Spleen (tissue), 13 donors: ENCODE measurements at places on chromosomes 7 and 10. TPM values are rescaled to one million over a fixed set of nuclear protein-coding genes. Genes with fewer than 3 reads are reported as not detected.
A peak's percentile ranks its signal among the peaks of the same experiment; 100 is the strongest.

- no peak overlapping the region for H3K27ac ChIP-seq
- H3K36me3 ChIP-seq, result no peaks in the 10 kb centered on the region
- no peaks in the 10 kb centered on the region for H3K4me1 ChIP-seq
- H3K4me3 ChIP-seq, result no peak overlapping the region
- H3K27me3 ChIP-seq, result no peaks in the 10 kb centered on the region
Observed at GRCh38 chr7:84823530-84823929, 363.3 kb downstream of the SEMA3D start.

GRCh38 chr10:63977329-63977923 lies 456.2 kb downstream of the REEP3 start:
- H3K27ac ChIP-seq, result no peak overlapping the region
- no peaks in the 10 kb centered on the region for H3K4me1 ChIP-seq
- no peaks in the 10 kb centered on the region for H3K36me3 ChIP-seq
- DNase-seq, result no peak

GRCh38 chr10:2230478-2230877 lies 493.2 kb upstream of the ADARB2 start:
- no peaks in the 10 kb centered on the region for H3K4me1 ChIP-seq
- no peak overlapping the region for H3K4me3 ChIP-seq
- DNase-seq, result no peak
- H3K27me3 ChIP-seq, result no peaks in the 10 kb centered on the region

DNA sequence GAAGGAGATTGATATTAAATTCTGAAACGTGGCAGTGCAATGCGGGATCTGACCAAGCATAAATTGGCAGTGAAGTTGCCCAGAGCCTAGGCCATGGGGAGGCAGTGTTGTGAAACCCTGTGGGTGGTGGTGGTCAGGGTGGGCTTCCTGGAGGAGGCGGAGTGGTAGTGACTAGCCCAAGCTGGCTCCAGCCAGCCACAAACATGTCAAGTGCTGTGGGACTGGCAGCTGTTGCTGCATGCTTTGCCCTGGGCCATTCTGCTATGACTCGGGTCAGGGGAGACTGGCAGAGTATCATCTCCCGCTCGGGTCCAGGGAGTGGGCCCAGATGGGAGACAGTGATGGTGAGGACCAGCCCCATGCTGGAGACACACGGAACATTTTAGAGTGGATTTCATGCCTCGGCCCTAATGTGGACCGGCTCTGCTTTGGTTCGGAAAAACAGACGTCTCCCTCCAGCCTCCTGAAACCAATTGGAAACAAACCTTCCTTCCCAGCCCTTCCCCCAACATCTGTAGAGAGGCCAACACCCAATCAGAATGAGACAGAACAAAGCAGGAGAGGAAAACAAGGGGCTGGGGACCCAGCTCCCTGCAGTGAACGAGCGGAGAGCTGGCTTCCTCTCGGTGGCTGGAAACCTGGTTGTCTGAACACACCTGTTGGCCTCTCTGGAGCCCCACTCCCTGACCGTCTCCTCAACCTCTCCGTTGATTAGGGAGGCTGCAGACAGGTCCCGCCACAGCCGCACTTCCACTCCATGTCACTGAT lies 58.2 kb downstream of the TMEM270 start:
- H3K27me3 ChIP-seq, result no peaks in the 10 kb centered on the region
- peak; percentile 67 for DNase-seq
- H3K36me3 ChIP-seq, result no peaks in the 10 kb centered on the region
- no peak overlapping the region for H3K27ac ChIP-seq

- peak; percentile 52 for DNase-seq
- H3K4me3 ChIP-seq, result no peak overlapping the region
- peaks cover 21% of the 10 kb centered on the region for H3K27me3 ChIP-seq
- no peaks in the 10 kb centered on the region for H3K36me3 ChIP-seq
Observed at GRCh38 chr7:44224974-44225565, 24.3 kb downstream of the YKT6 start.

DNA sequence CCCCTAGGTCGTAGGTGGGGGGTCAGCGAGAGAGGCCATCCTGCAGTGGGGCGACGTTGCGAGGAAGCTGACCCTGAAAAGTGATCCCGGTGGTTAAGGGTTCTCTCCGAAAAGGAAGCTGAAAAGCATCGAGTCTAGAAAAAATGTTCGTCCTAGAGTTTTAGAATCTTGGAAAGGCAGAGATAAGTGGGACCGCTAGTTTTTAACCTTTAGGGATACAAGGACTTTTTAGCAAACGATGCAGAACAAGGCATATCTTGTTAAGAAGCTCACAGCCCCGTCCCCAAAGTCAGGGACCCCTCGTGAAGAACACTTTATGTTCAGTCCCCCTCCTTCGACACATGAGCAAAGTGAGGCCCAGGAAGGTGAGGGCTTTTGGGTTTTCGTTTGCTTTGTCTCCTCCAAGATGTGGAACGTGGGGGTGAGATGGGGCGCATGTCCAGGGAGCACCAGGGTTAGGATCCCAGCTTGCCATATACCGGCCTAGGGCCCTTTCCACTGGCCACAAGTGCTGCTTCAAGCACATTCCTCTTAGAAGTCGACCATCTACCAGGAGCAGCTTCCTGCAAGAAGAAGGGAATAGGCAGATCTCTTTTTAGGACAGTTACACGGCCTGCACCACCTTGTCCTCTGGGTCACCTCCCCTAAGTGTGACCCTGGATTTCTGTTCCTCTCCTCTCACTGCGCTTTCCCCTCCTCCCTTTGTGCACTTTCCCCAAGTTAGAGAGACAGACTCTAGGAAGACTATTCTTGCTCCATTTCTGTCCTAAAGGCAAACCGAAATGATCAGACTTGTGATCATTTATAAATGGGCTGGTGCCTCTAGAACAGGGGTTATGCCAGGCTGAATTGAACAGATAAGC lies 969 bp downstream of the SLC35G1 start:
- DNase-seq, result no peak
- peak overlapping the region; percentile 68 for H3K4me3 ChIP-seq
- no peaks in the 10 kb centered on the region for H3K36me3 ChIP-seq

DNA sequence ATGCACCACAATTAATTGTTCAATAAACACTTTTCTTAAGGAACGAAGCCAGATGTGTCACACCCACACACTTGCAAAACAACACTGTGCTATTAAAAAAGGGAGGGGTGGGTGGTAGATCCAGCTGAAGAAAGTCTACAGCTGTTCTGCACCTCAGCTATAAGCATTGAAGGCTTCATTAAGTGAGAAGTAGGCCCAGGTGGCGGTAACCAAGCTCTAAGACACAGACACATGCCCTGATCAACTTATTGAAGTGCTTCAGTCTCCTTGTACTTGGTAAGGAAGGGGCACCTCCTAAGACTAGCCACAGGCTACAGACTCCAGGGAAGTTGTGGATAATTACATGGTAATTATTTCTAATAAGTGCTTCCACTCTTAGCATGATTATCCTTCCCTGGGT lies 4.5 kb upstream of the CPVL start:
- DNase-seq, result no peak
- H3K4me3 ChIP-seq, result no peak overlapping the region
- H3K36me3 ChIP-seq, result no peaks in the 10 kb centered on the region

DNA sequence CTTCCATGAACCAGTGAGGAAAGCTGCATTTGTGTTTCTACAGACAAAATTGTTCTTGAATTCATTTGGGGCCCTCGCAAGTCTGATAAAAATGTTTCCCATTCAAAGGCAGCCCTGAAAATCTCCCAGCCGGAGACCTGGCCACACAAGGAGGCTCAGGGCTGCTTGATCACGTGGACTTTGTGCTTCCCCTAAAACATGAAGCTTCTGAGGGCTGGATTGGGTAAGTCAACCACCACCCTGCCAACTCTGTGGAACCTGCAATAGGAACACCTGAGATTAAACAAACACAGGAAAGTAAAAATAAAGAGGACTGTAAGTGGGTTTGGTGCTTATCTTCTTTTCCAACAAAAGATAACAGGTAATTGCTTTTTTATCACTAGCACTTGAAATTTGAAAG lies 133.8 kb downstream of the C10orf90 start:
- H3K4me1 ChIP-seq, result no peaks in the 10 kb centered on the region
- H3K4me3 ChIP-seq, result no peak overlapping the region
- peaks cover 8% of the 10 kb centered on the region for H3K27me3 ChIP-seq
- DNase-seq, result no peak
- no peak overlapping the region for H3K27ac ChIP-seq

DNA sequence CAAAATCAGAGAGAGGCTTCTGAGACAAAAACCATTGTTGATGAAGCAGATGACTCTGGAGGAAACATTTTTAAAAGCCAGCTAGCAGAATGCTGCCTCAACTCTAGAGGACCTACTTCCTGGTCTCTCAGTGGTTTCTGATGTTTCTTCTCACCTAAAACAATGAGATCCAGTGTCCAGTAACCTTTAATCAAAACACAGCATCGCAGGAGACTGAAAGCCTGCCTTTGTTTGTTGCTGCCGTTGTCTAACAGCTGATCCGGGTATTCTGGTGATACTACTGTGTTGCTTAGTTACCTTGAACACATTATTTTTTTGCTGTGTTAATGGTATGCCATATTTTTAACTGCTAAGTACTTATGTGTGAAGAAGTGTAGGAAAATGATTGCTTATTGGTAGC lies 70.9 kb downstream of the WIPF3 start:
- no peaks in the 10 kb centered on the region for H3K4me1 ChIP-seq
- no peaks in the 10 kb centered on the region for H3K36me3 ChIP-seq
- H3K27me3 ChIP-seq, result peaks cover 20% of the 10 kb centered on the region

DNA sequence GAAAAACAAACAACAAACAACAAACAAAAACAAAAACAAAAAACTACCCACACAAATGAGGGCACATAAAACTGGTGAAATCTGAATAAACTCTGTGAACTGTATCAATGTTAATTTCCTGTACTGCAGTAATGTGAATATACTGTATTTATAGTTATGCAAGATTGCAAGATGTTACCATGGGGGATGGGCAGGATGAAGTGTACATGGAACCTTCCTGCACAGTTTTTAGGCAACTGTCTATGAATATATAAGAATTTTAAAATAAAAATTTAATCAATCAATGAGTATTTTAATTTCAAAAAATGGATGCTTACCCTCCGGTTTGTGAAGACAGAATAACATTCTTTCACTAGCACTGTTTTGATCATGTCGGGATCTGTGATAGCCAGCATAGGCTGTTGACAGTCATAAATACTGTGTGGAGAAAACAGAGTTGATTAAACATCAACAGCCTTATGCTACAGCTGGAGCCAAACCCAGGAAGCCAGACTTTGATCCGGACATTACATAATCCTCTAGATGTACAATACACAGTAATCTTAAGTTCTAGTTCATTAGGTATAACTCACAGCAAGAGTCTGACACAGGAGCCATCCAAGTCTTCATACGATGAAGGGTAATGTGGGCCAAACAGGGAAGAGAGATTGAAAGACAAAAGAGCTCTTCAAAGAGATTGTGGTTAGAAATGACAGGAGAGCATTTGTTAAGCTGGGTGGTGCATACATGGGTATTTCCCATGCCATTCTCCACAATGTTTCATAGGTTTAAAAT lies 14.8 kb downstream of the CYP3A7 start:
- H3K27ac ChIP-seq, result no peak overlapping the region
- H3K4me1 ChIP-seq, result no peaks in the 10 kb centered on the region
- H3K27me3 ChIP-seq, result no peaks in the 10 kb centered on the region
- H3K36me3 ChIP-seq, result no peaks in the 10 kb centered on the region
- H3K4me3 ChIP-seq, result no peak overlapping the region
- DNase-seq, result no peak

DNA sequence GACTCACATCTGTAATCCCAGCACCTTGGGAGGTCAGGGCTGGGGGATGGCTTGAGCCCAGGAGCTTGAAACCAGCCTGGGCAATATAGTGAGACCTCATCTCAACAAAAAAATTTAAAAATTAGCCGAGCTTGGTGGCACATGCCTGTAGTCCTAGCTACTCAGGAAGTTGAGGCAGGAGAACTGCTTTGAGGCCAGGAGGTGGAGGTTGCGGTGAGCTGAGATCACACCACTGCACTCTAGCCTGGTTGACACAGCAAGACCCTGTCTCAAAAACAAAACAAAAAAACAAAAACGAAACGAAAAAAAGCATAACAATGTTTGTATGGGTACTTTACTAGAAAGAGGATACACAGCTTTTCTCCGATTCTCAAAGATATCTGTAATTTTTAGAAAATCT lies 31.8 kb downstream of the WNT16 start:
- H3K36me3 ChIP-seq, result peaks cover 97% of the 10 kb centered on the region
- no peak overlapping the region for H3K27ac ChIP-seq
- H3K27me3 ChIP-seq, result no peaks in the 10 kb centered on the region
- no peak overlapping the region for H3K4me3 ChIP-seq
- H3K4me1 ChIP-seq, result no peaks in the 10 kb centered on the region

GRCh38 chr7:128728598-128728997 lies 10.6 kb upstream of the CALU start:
- H3K4me3 ChIP-seq, result no peak overlapping the region
- H3K27me3 ChIP-seq, result no peaks in the 10 kb centered on the region
- H3K36me3 ChIP-seq, result no peaks in the 10 kb centered on the region
- no peak overlapping the region for H3K27ac ChIP-seq

GRCh38 chr7:2544541-2545188 lies 10.7 kb downstream of the BRAT1 start:
- H3K36me3 ChIP-seq, result peaks cover 77% of the 10 kb centered on the region
- no peak overlapping the region for H3K4me3 ChIP-seq
- no peaks in the 10 kb centered on the region for H3K4me1 ChIP-seq

DNA sequence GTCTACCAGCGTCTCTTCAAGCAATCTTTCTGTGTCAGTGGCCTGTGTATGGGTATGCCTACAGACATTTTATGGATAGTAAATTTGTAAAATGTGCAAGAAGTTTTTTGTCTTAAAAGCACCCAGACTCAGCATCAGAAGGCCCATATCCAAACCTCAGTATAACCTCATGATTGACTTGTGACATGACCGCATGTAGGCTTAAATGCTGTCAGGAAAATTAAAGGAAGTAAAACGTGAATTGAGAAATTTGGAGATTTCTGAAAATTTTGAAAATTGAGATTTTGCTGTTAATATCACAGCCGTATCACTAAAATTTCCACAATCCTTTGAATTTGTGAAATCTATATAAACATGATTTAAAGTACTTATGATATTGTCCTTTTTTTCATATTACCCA lies 410.2 kb downstream of the AUTS2 start:
- H3K27ac ChIP-seq, result no peak overlapping the region
- H3K4me1 ChIP-seq, result peaks cover 9% of the 10 kb centered on the region
- no peaks in the 10 kb centered on the region for H3K36me3 ChIP-seq
- H3K4me3 ChIP-seq, result no peak overlapping the region

DNA sequence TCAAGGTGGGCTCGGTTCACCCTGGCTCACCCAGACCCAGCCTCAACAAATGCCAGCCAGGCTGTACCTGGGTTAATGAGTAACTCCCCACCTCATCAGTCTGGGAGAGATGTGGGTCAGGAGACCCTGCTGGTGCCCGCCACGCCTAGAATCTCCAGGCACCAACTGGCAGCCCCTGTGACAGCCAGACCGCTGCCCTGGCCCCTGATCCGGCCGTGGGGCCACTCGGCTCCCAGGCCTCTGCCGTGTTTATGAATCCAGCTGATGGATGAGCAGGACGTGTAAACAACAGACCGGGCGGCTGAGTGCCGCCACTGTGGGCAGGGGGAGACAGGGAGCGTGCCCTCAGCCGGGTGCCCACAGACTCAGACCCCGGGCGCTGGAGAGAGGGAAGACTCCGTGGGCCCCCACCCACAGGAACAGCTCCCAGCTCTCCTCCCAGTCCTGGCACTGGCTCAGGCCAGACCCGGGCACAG lies 34.0 kb upstream of the PDGFA start:
- DNase-seq, result no peak
- no peak overlapping the region for H3K4me3 ChIP-seq
- H3K27me3 ChIP-seq, result no peaks in the 10 kb centered on the region
- H3K4me1 ChIP-seq, result peaks cover 10% of the 10 kb centered on the region
- H3K36me3 ChIP-seq, result peaks cover 27% of the 10 kb centered on the region
- no peak overlapping the region for H3K27ac ChIP-seq

The VWC2 gene
- polyA plus RNA-seq, result under 0.01 TPM

The NUDT13 gene
- polyA plus RNA-seq, result 3.1 TPM

The CRHR2 gene
- not detected for polyA plus RNA-seq

The BEND7 gene
- 1.3 TPM for polyA plus RNA-seq

The SAP25 gene
- 50.6 TPM for polyA plus RNA-seq

The GJC3 gene
- polyA plus RNA-seq, result not detected

The SRGN gene
- polyA plus RNA-seq, result 123 TPM

The KIN gene
- 11.5 TPM for polyA plus RNA-seq
